Stimulated activated CD4-positive, alpha-beta T cell treated with anti-CD3 and anti-CD28 coated beads, TNF-alpha, amount 100 ng/mL, for 4 hours (primary cell): ENCODE measurements at places on chromosomes 13 and 19.

GRCh38 chr13:24616514-24616913 lies 63.7 kb upstream of the ATP12A start:
- no peak for DNase-seq

GRCh38 chr19:19409205-19409604 lies 3.7 kb downstream of the GATAD2A start:
- no peak for DNase-seq

GRCh38 chr13:73059460-73060250 lies 850 bp downstream of the KLF5 start:
- DNase-seq: peak; percentile 19

DNA sequence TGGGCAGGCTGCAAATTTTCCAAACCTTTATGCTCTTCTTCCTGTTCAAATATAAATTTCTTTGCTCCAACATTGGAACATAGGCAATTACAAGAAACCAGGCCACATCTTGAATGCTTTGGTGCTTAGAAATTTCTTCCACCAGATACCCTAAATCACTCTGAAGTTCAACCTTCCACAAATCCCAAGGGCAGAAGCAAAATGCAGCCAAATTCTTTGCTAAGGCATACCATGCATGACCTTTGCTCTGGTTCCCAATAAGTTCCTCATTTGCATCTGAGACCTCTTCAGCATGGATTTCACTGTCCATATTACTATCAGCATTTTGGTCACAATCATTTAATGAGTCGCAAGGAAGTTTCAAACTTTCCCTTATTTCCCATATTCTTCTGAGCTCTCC lies 130.9 kb downstream of the DIAPH3 start:
- no peak for DNase-seq

- DNase-seq: no peak
Measured at GRCh38 chr19:1991018-1991913, 24.2 kb downstream of the BTBD2 start.

DNA sequence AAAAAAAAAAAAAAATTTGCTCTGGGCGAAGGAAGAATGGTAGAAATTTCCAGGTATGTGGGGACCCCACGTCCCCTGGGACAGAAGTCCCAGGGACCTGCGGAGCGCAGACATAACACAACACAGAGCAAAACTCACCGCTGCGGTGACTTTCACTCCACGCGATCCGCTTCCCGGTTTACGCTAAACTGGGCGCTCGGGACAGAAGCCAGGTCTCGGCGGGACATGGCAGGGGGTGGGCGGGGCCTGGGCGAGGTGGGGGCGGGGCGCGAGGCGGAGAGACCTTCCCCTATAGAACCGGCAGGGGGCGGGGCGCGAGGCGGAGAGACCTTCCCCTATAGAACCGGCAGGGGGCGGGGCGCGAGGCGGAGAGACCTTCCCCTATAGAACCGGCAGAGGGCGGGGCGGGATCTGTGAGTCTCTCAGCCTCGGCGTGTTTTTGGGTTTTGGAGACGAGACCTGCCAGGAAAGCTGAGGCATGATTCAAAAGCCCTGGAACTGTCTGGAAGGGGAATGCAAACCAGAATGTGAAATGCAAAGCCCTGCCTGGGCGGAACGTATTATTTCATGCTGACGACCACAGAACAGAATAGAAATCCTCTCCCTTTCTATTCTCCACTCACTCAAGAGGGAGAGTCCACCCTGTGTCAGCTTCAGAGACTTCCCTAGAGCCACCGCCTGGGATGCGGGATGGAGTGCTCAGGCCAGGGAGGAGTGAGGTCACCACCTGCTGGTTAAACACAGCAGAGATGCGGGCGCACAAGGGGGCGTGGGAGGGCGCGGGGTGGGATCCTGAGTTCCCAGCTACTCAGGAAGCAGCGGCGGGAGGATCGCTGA lies 20.2 kb upstream of the ERVV-1 start:
- DNase-seq: peak; percentile 71

GRCh38 chr19:55400281-55401087 lies 7.1 kb downstream of the UBE2S start:
- DNase-seq: no peak

- no peak for DNase-seq
Measured at GRCh38 chr13:45413826-45414307, 4.3 kb downstream of the SLC25A30 start.
